CD4-positive, alpha-beta T cell (primary cell): ENCODE measurements at places on chromosomes 16 and 17.
A peak's percentile ranks its signal among the peaks of the same experiment; 100 is the strongest.

GRCh38 chr16:10895053-10895946 is 18.3 kb downstream of the CIITA start:
- DNase-seq, result peak; percentile 21

- no peak for DNase-seq
Measured at GRCh38 chr16:70572050-70572925, 48.7 kb downstream of the SF3B3 start.

DNA sequence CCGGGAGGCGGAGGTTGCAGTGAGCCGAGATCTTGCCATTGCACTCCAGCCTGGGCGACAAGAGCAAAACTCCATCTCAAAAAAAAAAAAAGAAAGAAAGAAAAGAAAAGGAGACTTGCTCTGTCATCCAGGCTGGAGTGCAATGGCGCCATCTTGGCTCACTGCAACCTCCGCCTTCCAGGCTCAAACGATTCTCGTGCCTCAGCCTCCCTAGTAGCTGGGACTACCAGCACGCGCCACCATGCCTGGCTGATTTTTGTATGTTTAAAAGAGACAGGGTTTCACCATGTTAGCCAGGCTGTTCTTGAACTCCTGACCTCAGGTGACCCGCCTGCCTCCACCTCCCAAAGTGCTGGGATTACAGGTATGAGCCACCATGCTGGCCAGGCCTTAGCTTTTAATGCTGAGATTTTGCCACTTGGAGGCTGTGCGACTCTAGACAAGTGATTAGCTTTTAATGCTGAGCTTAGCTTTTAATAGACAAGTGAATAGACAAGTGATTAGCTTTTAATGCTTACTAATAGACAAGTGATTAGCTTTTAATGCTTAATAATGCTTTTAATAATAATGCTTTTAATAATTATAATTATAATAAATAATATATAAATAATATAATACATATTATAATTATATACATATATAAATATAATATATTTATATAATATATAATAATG is 9.6 kb downstream of the LDAF1 start:
- DNase-seq, result no peak

GRCh38 chr16:23520500-23520899 is 10.2 kb upstream of the GGA2 start:
- DNase-seq, result no peak

DNA sequence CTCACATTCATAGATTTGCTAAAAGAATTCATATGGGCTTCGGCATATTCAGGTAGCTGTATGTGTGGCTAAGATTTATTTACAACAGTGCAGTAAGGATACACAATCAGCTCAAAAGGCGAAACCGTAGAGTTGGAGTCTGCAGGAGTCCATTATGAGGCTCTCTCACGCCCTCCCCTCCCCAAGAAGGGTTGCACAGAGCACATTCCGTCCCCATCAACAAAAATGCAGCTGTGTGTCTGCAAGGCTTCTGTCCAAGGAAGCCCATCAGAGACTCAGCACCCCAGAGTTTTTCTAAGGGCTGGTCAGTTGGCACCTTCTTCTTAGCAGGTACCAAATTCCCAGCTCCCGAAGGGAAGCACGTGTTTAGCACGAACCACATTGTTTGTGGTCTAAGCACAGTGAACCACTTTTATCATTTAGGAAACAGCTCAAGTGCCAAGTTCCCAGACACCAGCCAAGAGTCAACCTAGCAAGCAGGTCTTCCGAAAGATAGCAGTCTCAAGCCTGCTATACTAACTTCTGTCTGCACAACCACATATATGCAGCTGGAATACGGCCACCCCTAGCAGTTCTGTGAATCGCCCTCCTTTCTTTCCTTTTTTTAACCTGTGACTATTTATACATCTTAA is 28.5 kb upstream of the MEAK7 start:
- DNase-seq, result no peak

DNA sequence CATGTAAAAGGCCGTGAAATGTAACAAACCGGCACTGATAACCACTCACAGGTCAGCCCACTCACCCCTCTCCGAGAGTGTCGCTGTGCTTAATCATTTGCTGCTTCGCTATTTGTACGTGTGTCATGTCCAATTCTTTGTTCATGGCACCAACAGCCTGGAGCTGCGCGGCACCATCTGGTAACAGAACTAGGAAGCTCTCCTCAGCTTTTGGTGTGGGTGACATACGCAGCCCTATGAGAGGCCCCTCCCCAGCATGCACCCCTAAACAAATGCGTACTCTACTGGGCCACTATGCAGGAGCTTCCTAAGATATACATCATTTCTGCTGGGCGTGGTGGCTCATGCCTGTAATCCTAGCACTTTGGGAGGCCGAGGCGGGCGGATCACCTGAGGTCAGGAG is 2.3 kb upstream of the PECAM1 start:
- peak; percentile 46 for DNase-seq

- DNase-seq, result peak; percentile 67
Measured at GRCh38 chr17:42183741-42184711, 1.2 kb downstream of the HCRT start.

DNA sequence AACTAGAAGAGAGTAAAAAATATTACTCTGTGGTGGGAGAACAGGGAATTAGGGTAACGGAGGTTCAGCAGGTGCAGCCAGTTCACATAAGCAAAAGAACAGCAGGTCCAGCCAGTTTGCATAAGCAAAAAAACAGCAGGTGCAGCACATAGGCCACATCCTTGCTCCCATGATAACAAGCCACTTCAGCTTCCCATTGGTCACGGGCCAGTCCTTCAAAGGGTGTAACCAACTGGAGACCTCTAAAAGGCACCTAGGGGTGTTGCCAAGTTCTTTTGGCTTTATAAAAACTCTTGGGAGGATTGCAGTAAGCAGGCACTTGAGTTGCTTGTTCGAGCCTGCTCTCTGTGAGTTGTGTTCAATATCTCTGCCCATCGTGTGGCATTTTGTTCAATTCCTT is 488.1 kb downstream of the XYLT1 start:
- DNase-seq, result no peak

DNA sequence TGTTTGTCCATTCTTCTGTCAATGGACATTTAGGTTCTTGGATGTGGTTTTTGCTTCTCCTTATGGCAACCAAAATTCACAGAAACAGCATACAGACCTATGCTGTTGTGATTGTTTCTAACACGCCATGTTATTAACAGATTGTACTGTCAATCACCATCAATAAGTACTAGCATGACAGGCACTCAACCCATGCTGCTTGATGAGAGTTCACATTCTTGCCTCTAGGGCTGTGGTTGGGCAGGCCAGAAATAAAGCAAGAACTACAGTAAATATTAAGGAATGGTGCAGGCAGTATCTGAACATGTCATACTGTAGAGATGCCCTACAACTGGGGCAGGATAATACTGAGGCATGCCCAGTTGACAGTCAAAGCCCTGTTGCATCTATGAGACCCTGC is 171.2 kb upstream of the ZFHX3 start:
- no peak for DNase-seq

DNA sequence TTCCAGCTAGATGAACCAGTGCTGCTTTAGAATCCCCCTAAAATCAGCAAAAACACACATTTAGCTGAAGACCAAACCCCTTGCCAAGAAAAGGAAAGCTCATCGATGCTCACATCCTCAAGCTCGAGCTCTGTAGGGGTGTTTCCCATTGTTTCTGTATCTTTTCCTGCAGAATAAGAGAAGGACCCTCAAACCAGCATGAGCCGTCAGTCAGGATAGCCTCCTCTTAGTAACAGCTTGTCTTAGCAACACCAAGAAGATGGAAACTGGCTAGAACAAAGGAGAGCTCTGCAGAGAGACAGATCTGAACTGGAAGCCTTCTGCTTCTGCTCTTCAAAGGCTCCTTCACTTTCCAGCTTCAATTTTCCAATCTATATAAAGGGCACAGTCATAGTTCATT is 32.0 kb downstream of the VAT1L start:
- no peak for DNase-seq

DNA sequence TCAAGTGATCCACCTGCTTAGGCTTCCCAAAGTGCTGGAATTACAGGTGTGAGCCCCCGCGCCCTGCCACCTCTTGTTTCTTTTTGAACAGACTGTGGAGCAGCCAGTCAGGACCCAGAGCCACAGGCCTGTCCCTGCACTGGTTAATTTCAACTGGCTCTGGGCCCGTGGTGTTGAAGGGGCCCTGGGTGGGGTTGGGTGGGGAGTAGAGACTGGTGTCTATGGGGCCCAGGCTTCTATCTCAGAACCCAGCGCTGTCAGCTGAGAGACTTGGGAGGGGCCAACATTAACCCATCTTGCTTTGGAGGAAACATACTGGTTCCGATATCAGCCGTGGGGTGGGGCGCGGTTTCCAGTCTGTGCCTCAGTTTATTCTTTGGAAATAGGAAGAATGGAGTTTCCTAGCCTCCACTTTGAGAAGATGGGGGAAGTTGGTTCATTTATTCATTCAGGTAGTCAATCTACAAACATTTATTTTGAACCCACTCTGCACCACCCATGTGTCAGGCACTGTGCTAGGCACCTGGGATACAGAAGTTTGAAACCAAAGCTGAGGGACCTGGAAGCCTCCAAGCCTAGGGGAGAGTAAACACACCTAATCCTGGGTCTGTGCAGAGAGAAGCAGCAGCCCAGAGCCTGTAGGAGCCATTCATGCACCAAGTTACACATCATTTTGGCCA is 15.5 kb upstream of the SLC4A1 start:
- no peak for DNase-seq

DNA sequence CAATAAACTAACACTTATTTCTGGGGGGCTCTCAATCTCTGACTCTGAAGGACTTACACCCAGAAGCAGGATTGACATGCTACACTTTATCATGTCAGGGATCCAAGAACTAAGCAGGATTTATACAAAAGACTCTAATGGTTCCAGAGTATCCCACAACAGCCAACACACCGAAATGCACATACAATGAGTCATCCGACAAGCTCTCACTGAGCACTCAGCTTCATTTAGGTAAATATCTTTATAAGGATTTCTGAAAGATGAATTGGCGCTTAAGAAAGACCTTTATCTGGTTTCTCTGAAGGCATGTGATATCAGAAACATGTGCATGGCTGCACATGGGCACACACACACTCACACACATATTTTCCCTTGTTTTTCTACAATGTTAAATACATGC is 77.2 kb downstream of the TOX3 start:
- no peak for DNase-seq

DNA sequence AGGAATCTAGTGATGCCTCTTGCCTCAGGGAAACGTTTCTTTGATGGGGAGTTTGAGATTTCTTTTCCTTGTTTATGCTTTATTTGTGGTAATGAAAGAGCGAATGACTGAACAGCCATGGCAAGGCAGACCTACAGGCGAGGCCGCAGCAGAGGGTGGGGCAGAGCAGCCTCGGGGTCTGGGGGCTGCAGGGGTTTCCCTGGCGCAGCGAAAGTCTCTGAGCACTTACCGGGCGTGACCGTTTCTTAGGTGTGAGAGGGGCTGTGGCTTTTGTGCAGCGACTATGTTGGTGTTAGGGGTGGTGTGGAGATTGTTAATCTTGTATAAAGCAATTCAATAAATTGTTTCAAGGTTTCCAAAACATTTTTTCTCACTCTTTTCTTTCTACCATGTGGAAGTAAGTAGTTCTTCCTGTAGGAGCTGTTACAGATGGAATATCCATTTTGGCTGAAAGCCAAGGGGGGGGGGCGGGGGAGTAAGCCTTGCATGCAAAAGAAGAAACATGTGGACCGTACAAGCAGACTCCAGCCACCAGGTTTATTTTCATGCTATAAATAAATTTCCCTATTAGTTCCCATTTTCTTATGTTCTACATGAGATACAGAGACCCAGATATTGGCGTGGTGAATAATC is 34.8 kb downstream of the UBN1 start:
- no peak for DNase-seq

- DNase-seq, result no peak
Measured at GRCh38 chr17:75059369-75060345, 12.6 kb downstream of the KCTD2 start.

- no peak for DNase-seq
Measured at GRCh38 chr16:61900482-61900881, 135.8 kb downstream of the CDH8 start.

GRCh38 chr17:38926293-38927070 is 1.1 kb downstream of the LASP1NB start:
- no peak for DNase-seq

DNA sequence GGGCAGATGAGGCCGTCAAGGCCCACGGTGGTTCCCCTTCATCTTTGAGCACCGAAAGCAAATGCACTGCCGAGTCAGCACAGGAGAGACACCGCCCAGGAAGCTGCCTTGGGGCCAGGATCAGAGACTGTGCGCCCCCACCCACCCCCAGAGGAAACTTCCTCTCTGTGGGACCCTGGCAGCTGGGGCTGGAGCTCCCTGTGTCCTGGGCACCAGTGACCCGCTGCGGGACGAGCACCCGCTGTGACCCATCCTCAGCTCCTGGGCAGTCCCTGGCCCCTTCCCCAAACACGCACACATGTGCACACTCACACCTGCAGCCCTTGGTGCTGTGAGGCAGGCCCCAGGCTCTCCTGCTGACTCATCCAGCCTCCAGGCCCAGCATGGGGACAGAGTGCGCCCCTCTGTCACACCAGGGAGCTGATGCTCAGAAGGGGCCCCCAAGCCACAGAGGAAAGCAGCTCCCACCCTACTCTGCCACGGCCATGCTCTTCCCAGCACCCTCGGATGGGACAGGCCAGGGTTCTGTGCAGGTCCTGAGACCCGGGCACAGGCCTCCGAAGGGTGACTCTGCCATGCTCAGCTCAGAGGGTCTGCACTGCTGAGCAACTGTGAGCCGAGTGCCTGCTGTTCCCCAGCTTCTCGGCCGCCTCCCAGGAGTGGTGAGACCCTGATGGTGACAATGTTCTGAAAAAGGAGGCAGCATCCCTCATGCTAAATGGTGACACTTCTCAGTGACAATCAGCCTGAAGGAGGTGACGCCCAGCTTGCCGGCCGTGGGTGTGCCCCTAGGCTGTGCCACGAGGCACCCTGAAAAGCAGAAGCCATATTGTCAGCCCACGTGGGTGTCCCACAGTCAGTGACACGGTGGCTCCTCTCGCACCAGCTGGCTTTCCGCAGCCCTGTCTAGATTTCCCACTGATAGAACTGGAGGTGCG is 3.6 kb downstream of the PIEZO1 start:
- DNase-seq, result peak; percentile 59

- DNase-seq, result no peak
Measured at GRCh38 chr16:28264656-28265055, 27.7 kb upstream of the SBK1 start.

DNA sequence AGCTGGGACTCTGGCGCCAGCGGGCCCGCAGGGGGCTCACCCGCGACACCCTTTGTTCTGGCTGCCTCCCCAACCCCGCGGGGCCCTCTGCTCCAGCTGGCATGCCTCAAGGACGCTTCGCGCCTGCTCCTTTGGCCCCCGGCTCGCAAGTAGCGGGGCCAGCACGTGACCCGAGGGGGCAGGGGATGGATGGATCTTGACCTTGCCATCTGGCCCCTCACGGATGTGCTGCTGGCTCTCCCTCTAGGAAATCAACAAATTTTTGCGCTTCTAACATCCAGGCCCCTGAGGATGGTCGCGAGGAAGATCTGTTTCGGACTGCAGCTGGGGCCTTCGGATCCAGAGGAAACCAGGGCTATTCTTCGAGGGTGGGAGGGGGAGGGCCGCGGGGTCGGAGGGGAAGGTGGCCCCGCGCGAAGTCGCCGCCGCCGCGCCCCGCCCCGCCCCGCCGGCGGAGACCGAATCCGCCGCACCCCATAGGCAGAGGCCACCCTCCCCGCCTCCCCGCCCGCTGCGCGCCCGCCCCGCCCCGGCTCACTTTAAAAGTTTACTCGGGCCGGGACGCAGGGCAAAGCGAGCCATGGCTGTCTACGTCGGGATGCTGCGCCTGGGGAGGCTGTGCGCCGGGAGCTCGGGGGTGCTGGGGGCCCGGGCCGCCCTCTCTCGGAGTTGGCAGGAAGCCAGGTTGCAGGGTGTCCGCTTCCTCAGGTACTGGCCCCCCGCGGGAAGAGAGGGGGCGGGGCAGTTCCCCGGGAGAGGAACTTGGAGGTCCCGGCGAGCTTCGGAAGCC is at the start of gene ACSF2:
TSS of gene ACSF2 (plus strand) at position 537 of the 790 bp plus-strand sequence. CDS start at position 581, 44 bp downstream.
- peak; percentile 75 for DNase-seq
